ENCODE measurements at places on chromosomes 6 and 20. TPM values are rescaled to one million over a fixed set of nuclear protein-coding genes. Genes with fewer than 3 reads are reported as not detected.

The LPIN3 gene
- total RNA-seq: 13.9 TPM

The PDYN gene
- total RNA-seq: not detected

The GPR6 gene
- total RNA-seq: not detected

The KIF13A gene
- 68.7 TPM for total RNA-seq

The SLC16A10 gene
- total RNA-seq: not detected

The LST1 gene
- total RNA-seq: not detected

The CASS4 gene
- 0.55 TPM for total RNA-seq

The PACRG gene
- total RNA-seq: not detected

The SLC12A5 gene
- not detected for total RNA-seq

The LPA gene
- not detected for total RNA-seq

The BANF2 gene
- not detected for total RNA-seq

The SLC22A2 gene
- not detected for total RNA-seq

The ERGIC3 gene
- 234 TPM for total RNA-seq

The NKX2-2 gene
- not detected for total RNA-seq

The PDRG1 gene
- 14.8 TPM for total RNA-seq

The SAPCD1 gene
- total RNA-seq: 2.0 TPM

The PTK6 gene
- total RNA-seq: 0.09 TPM

The QRSL1 gene
- total RNA-seq: 11.5 TPM

The SIM1 gene
- 16.4 TPM for total RNA-seq

The COL21A1 gene
- total RNA-seq: not detected

The PHACTR3 gene
- total RNA-seq: not detected

All from HFFc6 (cell line).